ENCODE measurements at places on chromosomes 13 and 19.
A peak's percentile ranks its signal among the peaks of the same experiment; 100 is the strongest.

GRCh38 chr13:26515721-26516120, 41.8 kb upstream of the WASF3 start:
- DNase-seq: no peak

- peak; percentile 39 for DNase-seq
These were observed 15.2 kb downstream of the STXBP2 start for GRCh38 chr19:7652061-7652641.

- DNase-seq: peak; percentile 40
These were observed 28.0 kb upstream of the KBTBD7 start for GRCh38 chr13:41222259-41222852.

DNA sequence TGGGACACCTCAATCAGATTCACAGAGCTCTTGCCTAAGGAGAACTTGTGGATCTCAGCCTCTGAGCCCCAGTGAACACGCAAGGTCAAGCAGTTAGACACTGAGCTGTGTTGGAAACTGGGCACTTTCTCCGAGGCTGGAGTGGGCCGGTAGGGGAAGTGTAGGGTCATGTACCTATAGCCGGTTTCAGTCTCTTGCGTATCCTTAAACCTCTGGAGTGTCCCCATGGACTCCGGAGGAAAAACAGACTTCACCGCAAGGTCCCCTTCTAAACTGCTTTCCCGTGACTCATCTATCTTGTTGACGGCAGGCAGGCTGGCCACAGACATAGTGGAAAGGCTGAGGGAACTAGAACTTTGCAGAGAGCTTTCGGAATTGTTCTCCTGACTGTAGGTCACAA, 11.3 kb downstream of the IQCN start:
- DNase-seq: no peak

DNA sequence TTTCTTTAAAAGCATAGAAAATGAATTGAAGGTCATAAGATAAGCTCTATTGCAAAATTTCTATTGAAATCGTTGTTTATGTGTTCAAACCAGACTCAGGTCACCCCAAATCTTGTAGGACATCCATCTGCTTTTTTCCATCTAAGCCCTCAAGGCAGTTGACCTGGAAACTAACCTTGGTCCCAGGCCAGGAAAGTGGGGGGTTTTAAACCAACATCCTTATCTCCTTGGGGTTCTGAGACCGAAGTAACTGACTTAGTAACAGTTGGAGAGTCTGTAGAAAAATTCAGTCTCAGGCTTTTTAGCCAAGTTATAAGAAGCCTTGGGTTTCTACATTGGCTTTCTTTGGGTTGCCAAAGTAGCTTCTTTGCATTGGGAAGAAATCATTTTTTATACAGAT, 23.4 kb downstream of the ZNF507 start:
- DNase-seq: no peak

GRCh38 chr13:46546084-46546768, 6.7 kb upstream of the LRCH1 start:
- no peak for DNase-seq

DNA sequence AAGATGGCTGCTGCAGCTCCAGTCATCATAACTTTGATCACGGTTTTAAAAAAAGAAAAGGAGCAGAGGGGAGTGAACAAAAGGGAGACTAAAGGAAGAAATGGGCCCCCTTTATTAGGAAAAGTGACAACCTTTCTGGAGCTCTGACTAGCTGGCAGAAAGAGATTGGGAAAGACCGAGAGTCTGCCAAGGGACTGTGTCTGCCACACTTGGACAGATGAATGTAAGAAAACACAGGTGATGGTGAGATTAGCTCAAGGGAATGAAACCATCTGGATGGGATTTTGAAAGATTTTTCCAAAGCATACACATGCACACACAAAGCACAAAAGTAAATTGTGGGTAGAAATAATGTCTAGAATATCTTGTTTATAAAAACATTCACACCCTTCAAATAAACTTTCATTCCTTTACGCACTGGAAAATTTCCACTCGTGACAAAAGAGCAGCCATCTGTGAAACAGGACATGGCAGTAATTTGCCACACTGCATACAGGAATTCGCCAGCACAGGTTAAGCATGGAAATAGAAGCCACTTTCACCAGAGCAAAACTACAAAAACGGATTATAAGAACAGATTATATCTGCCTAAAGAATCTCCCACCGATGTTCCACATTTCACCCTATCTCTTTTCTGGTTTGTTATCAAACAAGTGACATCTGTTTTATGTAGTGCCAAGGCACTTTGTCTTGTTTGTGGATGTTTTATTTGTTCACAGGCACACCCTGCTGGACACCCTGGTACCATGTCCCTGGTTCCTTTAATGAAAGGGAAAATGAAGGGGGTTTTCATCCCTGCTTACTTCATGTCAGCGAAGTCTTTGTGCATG, 819.5 kb downstream of the DIAPH3 start:
- DNase-seq: no peak

GRCh38 chr19:30656520-30657100, 284.4 kb downstream of the ZNF536 start:
- no peak for DNase-seq

DNA sequence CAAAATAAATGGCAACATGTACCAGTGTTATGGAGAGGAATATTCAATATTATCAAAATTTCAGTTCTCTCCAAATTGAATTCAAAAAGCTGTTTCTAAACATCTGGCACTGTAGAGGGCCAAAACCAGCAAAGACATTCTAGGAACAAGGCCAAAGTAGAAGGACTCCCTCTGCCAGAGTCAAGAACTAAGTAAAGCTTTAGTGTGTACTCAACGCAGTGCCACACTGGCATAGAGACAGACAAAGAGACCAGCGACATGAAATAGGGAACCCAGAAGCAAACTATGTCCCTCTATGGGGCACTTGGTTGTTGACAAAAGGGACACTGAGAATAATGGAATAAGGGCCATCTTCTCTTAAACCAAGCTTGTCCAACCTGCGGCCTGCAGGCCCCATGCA, 15.6 kb downstream of the SCGB2B2 start:
- no peak for DNase-seq

- DNase-seq: no peak
These were observed 6.4 kb upstream of the PPP6R1 start for GRCh38 chr19:55265173-55265572.

GRCh38 chr13:100089465-100090032, 656 bp downstream of the PCCA start:
- peak; percentile 39 for DNase-seq

GRCh38 chr19:29966588-29967249, 24.7 kb downstream of the URI1 start:
- DNase-seq: no peak

- no peak for DNase-seq
These were observed 74.7 kb downstream of the GADD45B start for GRCh38 chr19:2550431-2551171.

DNA sequence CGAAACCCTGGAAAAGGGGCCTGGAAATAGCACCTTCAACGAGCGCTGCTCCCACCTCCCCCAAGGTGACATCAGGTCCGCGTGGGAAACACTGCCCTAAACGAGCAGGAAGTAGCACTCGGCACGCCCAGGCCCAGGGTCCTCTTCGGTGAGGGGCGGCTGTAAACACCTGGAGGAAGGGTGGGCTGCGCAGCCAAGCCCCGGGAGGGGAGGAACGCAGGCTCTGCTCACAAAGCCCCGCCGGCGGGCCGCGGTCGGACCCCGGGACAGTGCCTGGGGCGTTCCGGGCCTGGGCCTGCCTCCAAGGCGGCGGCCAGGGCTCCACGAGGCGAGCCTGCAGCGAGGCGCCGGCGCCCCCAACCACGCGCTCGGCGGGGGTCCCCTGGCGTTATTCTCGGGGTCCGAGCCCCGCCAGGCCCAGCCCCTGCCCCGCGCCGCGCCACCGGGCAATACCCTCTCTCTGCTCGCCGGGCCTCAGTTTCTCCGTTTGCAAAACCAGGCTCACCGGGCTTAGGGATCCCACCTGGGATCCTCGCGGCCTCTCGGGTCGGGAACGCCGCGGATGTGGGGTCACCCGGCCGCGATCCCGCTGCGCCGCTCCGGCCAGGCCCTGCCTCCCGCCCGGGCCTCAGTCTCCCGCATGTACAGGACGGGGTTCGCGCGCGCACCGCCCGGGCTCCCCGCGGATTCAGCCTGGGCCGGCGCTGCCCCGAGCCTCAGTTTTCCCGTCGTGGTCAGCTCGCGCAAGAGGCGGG, 630 bp downstream of the RNF126 start:
- peak; percentile 24 for DNase-seq

GRCh38 chr19:46406976-46407375, 6.4 kb downstream of the CCDC8 start:
- no peak for DNase-seq

DNA sequence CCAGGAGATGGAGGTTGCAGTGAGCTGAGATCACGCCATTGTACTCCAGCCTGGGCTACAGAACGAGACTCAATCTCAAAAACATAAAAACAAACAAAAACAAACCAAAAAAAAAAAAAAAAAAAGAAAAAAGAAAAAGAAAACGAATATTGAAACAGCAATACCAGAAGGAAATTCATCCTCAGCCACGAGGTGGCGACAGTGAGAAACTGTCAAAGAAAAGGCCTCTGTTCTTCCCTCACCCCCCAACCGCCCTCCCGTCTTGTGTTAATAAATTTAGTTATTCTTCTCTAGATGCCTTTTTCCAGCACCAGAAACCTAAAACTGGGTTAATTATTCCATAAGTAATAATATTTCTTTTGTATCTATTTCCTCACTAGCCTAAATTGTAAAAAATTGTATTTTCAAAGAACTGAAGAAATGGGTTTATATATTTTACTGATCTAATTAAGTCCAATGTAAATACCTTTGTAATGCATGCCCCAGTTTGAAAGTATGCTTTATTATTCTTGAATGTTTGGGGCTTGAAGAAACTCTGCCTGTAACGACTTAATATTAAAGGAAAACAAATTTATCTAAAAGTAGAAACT, 38.6 kb downstream of the LIG4 start:
- DNase-seq: peak; percentile 40

DNA sequence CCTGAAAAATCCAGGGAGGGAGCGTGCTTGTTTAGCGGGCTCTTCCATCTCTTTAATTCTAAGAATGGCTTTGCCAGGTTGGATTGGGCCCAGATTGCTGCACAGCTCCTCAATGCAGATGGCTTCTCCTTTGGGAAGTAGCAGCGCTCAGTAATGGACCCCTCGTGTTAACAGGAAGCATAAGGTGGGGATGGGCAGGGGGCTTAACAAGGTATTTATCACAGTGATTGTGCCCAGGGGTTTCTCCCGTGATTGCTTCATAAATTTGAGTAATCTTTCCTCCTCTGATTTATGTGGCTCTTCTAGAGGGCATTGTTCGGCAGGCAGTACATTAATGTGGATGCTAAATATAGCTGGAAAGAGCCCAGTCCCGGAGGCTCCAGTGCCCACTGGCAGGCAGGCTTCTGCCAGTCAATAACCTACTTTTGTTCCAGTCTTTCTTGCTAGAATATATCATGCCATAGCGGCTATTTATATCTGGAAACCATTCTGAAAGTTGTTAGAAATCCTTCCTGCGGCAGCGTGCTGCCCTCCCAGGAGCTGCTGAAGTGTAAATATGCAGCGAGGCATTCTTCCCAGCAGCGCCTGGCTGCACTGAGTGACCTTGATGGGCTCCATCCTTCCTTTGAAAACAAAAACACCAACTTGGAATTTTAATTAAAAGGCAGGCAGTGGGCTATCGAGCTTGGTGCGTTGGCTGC, 65.0 kb downstream of the FGF9 start:
- no peak for DNase-seq

GRCh38 chr19:23075031-23075733, 41.6 kb upstream of the ZNF730 start:
- DNase-seq: peak; percentile 71

- peak; percentile 25 for DNase-seq
These were observed 2.7 kb upstream of the ZFP82 start for GRCh38 chr19:36420961-36421748.

DNA sequence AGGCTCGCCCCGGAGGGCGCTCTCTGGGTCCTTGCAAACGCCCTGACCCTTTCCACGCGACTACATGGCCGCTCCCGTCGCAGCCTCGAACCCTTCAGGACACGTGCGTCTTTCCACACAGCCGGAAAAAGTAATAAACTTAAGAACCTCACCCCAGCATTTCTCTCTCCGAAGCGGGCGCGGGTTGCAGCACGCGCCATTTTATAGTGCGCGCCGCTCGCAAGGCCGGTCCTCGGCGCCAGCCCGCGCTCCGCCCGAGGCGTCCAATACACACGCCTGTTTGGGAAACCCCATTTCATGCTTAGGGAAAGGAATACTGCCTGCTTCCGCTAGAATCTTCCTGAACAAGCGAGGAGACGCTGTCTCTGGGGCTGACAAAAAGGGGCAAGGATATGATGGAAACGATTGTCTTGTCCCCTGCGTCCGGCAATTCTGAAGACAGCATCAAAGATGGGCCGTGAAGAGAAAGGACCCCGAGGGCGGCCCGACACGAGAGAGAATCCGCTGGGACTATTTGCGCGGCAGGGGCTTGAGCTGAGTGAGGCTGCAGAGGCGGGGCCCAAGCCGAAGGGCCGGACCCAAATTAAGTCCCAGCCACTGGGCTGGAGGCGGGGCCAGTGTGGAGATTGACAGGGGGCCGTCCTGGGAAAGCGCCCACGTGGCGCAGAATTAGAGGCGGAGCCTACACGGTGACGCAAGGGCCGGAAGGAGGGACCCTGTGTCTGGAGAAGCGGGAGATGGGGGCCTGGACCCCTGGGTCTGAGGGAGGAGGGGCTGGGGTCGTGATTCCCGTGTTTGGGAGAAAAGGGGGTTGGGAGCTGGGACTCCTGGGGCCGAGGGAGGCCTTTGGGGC, 14.4 kb downstream of the ACP4 start:
- DNase-seq: peak; percentile 97

DNA sequence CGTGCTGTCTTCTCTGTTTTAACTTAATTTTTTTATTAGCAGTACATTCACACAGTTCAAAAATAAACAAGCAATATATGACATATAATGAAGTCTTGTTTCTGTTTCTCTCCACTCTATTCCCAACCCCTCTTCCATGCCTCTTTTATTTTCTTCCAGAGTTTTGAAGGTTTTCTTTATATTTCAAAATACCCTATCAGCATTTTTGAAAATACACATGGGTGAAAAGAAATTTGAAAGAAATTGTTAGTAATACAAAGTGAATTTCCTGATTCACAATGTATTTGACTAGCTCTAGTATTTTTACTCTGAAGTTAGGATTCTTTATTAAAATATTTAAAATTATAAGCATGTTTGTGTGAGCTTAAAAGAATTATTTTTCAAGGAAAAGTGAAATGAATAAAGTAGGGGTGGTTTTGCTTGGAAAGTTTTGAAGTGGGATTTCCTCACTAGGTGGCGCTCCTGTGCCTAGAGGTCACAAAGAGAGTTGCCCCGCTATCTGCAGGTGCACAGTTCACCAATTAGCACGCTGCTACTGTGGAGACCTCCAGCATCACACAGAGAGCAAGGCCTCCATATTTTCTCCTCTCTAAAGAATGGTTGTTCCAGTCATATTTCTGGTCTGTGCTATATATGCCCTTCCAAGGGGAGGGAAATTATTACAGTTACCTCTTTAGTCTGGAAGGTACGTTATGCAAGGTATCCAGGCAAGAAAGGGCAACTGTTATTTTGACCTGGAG, 37.6 kb downstream of the SOX21 start:
- peak; percentile 57 for DNase-seq

GRCh38 chr13:113029487-113030258, 60.7 kb downstream of the MCF2L start:
- DNase-seq: no peak

GRCh38 chr13:23679220-23679619, 109.0 kb downstream of the TNFRSF19 start:
- no peak for DNase-seq

GRCh38 chr19:35268536-35269437, at the start of gene USF2:
USF2 (plus strand) TSS chr19:35268962; CDS start chr19:35269102, 140 bp downstream.
- DNase-seq: peak; percentile 50
